ENCODE measurements at places on chromosomes 11 and 22.

DNA sequence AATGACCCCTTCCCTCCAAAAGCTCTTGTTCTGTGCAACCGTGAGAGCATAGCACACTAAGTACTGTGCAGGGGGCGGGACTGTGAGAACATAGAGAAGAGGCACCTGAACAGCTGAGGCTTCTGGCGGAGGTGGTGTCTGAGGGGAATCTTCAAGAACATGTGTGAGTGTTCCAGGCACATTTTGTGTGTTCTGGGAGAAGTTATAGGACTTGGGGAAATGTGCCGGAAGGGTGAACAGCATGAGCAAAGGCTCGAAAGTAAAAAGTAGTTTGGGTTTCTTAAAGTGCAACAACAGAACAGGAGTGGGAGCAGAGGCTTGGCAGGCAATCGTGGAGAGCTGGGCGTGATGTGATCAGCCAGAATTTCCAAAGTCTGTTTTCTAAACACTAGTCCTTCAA, 12.4 kb upstream of the SYN3 start:
- DNase-seq, result no peak

DNA sequence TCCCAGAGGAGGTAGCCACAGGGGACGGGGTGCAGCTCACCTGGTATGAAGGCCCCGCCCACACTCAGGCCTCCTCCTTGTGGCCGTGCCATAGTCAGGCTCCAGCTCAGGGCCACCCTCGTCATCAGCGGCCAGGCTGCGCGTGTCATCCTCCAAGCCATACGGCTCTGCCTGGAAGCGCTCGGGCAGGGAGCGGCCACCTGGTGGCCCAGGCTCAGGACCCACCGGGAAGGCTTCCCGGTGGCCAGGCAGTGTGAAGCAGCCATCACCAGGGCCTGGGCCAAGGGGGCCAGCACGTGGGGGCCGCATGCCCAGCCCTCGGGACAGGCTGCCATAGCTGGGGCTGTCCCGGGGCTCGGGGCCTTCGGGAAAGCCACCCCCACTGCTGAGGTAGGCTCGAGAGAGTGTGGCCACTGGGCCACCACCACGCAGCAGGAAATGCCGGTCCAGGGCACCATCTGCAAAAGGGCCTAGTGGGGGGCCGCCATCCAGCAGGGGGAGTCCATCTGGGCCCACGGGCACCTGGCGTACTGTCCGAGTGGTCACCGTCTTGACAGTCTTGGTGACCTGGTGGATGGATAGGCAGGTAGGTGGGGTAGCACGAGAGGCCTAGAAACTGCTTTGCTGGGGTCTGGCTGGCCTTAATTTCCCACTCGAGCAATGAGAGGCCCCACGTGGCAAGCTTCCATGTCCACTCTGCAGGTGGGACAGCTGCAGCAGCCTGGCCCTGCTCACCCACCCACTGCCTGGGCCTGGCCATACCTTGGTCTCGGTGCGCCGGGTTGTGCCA, 35.3 kb downstream of the ARVCF start:
- no peak for DNase-seq

DNA sequence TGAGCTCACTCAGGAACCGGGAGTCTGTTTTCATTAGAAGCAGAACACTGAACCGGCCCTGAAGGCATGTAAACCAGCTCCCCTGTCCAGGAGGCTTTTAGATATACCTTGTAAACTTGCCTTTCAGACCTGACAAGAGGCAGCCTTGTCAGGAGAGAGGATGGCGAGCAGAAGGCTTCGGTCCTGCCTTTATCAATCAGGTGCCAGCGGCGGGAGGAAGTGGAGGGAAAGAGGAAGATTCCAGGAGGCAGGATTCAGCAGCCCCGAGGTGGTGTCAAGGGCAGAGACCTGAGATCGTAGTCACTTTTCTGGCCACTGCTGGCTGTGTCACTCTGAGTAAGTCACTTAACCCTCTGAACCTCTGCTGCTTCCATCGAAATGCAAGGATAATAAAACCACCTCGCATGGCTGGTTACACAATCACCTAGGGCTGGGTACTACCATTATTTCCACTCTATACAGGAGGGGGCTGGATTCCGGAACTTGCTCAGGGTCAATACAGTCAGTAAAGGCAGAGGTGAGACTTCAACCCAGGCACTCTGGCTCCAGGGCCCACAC, 181.0 kb downstream of the CHST1 start:
- DNase-seq, result no peak

DNA sequence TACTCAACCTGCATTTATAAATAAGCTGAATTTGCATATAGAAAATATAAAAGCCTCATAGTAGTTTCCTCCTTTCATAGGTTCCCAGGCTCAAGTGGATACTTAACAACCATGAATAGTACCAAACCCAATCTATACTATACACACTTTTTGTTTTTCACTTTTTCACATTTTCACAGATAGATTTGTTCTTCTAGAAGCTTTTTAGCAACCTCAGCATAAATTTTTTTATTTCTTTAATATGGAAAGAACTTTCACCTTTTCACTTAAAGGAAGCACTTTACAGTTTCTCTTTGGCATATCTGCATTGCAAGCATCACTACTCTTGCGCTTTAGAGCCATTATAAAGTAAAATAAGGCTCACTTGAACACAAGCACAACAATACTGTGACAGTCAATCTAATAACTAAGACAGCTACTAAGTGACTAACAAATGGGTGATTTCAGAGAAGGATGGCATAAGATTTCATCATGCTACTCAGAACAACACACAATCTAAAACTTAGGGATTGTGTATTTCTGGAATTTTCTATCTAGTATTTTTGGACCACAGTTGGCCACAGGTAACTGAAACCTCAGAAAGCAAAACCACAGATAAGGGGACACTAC, 1063.6 kb downstream of the FAM181B start:
- DNase-seq, result no peak

GRCh38 chr11:92765965-92766371, 203.5 kb upstream of the MTNR1B start:
- peak; percentile 64 for DNase-seq

GRCh38 chr11:133547808-133548494, 15.7 kb upstream of the OPCML start:
- DNase-seq, result no peak

GRCh38 chr11:72439455-72439854, 5.1 kb upstream of the CLPB start:
- DNase-seq, result peak; percentile 57

DNA sequence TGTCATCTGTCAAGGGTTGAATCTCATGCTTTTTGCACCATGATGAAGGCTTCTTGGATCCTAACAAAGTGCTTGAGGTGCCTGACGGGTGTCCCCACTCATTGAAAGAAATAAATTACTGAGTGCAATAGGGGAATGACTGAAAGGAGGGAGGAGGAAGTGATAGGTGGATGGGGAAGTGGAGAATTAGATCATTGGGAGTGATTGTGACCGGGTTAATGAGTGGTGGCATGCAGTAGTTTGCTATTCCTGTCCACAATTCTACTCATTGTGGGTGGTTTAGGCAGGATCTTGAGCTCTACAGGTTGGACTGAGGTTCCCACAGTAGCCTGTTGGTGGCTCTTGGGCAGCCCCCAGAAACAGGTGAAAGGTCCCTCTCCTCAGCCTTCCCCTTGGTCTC, 44.3 kb downstream of the THAP12 start:
- DNase-seq, result peak; percentile 45

DNA sequence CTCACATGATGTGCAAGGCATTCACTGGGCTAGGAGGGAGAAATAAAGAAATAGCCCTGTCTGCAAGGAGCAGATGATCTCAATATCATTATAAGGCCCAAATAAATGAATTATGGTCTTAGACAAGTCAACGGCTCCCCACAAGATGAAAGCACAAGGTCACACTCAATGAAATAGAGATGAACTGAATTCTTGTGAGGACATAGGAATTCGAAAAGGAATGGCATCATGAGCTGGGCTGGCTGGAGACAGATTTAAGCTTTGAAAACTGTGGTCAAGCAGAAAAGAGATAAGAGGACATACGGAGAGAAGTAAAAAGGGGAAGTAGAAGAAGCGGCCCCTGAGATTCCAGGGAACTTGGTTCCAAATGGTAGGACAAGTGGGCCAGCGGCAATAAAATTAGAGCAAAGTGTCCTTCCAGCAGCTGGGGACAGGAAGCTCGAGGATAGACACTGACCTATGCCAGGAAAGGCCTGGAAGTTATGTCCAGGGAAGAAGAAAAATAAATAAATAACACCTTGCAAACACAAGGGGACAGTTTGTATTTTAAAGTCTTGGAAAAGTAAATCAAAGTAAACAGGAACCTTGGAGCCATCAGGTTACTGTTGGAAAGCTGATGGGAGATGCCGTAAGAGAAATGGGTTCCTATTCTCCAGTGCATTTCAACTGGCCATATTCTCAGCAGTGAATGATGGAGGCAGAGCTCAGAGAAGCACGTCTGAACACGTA, 37.8 kb downstream of the GALNT18 start:
- DNase-seq, result no peak

DNA sequence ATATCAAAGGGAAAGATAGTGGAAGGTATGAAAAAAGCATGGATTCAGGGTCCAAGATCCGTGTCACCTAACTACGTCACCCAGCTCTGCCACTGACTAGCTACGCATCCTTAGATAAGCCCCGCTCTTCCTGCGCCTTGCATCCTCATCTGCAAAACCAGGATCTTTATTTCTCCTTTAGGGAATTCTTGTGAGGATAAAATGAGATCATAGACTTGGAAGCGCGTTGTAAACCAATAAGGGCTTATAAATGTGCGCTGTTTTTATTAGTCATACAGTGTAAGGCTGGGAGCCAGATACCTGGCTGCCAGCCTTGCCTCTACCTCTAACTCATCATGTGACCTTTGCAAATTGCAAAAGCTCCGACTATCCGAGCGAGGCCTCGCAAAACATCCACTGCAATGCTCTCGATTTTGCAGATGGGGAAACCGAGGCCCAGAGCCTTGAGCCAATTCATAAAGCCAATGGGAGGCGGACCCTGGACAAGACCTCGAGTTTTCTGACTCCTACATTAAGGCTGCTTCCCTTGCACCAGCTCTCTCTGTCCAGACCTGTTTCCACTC, 753 bp downstream of the PRPF19 start:
- no peak for DNase-seq

- DNase-seq, result no peak
These were observed 6.2 kb upstream of the FIBIN start for GRCh38 chr11:26987731-26988130.

- DNase-seq, result no peak
These were observed 125.7 kb downstream of the TENM4 start for GRCh38 chr11:79314906-79315689.

GRCh38 chr11:72685560-72686480, 11.6 kb upstream of the PDE2A start:
- no peak for DNase-seq

DNA sequence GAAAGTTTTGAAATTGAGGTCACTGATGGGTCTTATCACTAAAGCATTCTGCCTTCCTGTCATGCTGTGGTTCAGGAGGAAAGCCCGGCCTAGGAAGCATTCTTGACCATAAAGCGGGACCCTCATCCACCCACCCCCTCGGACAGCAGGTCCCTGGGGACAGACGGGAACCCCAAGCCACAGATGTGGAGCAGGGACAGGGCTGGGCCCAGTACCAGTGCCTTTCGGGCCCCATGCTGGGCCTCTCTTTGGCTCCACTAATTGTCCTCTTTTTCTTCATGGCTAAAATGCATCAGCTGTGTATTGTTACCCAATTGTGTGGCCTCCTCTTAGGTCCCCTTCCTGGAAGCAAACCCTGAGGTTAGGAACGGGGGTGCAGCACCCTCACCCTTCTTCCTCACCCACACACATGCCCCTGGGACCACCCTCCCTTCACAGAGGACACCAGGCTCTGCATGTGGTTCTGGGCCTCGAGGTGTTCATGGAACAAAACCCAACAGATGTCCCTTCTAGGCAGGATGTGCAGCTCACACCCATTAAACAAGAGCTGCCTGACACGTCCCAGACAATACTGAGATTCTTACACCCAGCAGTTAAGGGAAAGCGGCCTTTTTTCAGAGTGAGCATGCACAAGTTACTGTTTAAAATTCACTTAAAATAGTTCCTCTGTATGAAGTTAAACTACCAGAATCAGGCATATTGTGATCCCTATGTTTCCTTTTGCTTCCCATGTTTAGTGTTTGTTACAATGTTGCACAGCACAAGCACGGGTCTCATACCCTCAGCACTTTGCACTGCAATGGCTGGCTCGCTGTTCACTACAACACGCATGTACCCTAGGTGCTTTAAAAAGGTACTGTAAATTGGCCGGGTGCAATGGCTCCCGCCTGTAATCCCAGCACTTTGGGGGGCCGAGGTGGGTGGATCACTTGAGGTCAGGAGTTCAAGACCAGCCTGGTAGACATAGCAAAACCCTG, 807.6 kb downstream of the BRD1 start:
- DNase-seq, result no peak

DNA sequence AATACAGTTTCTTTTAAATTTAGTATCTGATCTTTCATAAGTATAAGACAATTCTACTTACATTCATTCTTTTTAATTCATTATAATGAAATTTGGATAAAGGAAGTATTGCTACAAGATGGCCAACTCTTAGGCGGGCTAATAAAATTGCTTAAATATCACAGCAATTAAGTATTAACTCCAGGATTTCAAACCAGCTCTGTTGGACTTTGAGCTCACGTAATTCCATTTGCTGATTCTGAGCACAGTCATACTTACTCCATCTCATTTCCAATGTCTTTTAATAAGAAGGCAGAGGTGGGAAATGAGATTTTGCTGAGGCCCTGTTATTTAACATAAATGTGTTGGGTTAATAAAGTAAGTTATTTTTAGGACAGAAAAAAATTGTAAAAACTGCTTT, 748.1 kb downstream of the KCNA4 start:
- no peak for DNase-seq

- DNase-seq, result no peak
These were observed 194.5 kb downstream of the SNX19 start for GRCh38 chr11:130721736-130722135.

DNA sequence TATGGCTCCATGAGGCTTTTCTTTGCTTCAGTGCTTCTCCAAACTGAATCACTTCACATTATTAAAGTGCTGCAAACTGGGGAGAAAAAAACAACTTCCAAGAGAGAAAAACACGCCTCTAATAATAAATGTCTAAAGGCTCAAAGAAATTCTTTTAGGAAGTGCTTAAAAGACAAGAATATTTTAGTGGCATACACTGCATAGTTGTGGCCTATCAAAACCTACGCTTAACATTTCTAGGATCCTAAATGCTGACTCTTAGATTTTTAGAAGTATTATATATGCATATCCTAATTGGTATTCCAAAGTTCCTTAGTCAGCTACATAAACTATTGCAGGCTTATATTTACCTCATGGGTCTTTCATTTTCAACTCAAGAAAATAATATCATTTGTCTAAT, 879.0 kb upstream of the CCDC90B start:
- no peak for DNase-seq

DNA sequence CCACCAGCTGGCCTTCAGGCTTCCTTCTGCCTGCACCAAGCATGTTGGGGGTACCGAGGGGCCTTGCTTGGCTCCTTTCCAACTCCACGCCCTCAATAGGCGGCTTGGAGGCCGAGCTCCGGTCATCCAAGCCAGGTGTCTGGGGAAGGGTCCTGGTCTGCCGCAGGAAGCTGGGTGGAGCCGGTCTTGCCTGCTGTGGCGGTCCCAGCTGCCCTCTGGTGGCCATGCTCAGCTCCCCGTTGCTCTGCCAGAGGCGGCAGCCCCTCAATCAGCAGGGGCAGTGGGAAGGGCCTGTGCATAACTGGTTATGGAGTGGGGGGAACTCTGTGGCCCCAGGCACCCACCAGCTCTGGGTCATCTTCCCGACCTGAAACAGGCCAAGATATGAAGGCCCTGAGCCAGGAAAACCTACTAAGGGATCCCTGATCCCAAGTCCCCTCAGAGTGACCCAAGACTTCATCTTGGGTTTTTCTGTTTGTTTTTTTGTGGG, 3.2 kb downstream of the ARVCF start:
- DNase-seq, result peak; percentile 61

- no peak for DNase-seq
These were observed 1.9 kb downstream of the MS4A1 start for GRCh38 chr11:60457576-60457975.

- DNase-seq, result no peak
These were observed 16.8 kb upstream of the IGLL5 start for GRCh38 chr22:22870577-22871404.

Measured in suppressor macrophage treated with lipopolysaccharide for 4 hours (primary cell).